CD14-positive monocyte (primary cell): ENCODE measurements at places on chromosomes 6 and 20. TPM values are rescaled to one million over a fixed set of nuclear protein-coding genes. Genes with fewer than 3 reads are reported as not detected.

Gene TINAG
- polyA plus RNA-seq, result not detected

Gene TPX2
- not detected in 2 replicates for polyA plus RNA-seq

Gene HLA-DOA
- 2.8 TPM for polyA plus RNA-seq

Gene CLPSL2
- not detected for polyA plus RNA-seq

Gene ISM1
- not detected in 2 replicates for polyA plus RNA-seq

Gene ULBP3
- polyA plus RNA-seq, result not detected
